ENCODE measurements at places on chromosomes 2 and 18.
A peak's percentile ranks its signal among the peaks of the same experiment; 100 is the strongest.

GRCh38 chr2:120849278-120849677, 113.6 kb downstream of the GLI2 start:
- no peak for DNase-seq
- H3K27ac ChIP-seq, result no peak overlapping the region
- no peaks in the 10 kb centered on the region for H3K4me1 ChIP-seq
- no peak overlapping the region for H3K4me3 ChIP-seq

GRCh38 chr2:237833546-237833945, 25.9 kb upstream of the RAMP1 start:
- H3K27ac ChIP-seq, result no peak overlapping the region
- no peak for DNase-seq
- H3K4me3 ChIP-seq, result no peak overlapping the region
- H3K27me3 ChIP-seq, result no peaks in the 10 kb centered on the region
- no peaks in the 10 kb centered on the region for H3K4me1 ChIP-seq

- peaks cover 80% of the 10 kb centered on the region for H3K27me3 ChIP-seq
- H3K27ac ChIP-seq, result no peak overlapping the region
- DNase-seq, result no peak
Measured at GRCh38 chr2:20670315-20671035, 3.5 kb downstream of the GDF7 start.

DNA sequence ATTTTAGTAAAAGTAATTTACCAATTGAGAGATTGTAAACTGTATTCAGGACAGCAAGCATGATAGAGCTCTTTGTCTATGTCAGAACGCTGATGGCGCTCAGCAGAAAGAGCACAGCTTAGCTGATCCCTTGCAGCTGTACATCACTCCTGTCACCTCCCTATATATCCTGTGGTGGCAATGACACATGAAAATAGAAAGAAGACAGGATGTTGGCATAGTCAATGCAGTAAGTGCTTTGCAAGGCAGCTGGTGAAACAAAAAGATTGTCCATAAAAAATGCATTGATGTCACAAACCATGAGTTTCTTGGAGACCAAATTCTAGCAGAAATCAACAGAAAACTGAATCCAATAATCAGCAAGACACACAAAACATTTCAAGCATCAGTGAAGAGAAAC, 221.5 kb downstream of the RIT2 start:
- H3K27me3 ChIP-seq, result no peaks in the 10 kb centered on the region
- no peak overlapping the region for H3K4me3 ChIP-seq
- no peaks in the 10 kb centered on the region for H3K36me3 ChIP-seq
- no peak for DNase-seq
- H3K27ac ChIP-seq, result no peak overlapping the region

DNA sequence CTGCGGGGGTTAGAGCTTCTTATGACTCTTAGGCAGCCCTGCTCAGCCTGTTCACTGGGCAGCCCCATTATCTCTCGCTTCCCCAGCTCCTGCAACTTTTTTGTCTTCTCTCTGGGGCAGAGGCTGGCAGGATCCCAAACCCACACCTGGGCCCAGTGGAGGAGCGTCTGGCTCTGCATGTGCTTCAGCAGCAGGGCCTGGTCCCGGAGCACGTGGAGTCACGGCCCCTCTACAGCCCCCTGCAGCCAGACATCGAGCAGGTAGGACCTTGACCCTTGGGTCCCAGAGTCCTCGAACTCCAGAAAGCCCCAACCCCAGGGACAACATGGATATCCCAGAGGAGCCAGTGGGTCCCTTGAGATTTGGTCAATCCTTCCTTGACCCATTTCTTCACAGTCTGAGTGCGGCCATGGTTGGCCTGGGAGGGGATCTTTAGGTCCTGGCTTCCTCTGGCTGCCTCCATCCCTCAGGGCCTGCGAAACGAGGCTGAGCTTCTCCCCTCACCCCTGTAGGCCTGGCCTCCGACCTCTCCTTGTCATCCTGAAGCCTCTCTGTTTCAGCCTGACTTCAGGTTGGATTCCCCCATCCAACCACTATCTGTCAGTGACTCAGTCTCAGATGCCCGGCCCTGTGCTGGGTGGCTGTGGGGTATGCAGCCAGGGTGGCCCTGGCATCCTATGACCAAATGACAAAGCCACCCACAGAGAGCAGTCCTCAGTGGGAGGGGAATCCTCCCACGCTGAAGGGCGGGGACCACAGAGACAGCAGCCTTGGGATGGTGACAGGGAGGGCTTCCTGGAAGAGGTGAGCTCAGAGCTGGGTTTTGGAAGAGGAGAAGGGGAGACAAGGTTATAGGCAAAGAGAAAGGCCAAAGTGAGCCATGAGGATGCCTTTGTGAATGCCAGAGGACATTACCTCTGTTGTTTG, 214.2 kb downstream of the DYSF start:
- no peaks in the 10 kb centered on the region for H3K27me3 ChIP-seq
- no peaks in the 10 kb centered on the region for H3K36me3 ChIP-seq
- no peak overlapping the region for H3K4me3 ChIP-seq
- H3K27ac ChIP-seq, result no peak overlapping the region

DNA sequence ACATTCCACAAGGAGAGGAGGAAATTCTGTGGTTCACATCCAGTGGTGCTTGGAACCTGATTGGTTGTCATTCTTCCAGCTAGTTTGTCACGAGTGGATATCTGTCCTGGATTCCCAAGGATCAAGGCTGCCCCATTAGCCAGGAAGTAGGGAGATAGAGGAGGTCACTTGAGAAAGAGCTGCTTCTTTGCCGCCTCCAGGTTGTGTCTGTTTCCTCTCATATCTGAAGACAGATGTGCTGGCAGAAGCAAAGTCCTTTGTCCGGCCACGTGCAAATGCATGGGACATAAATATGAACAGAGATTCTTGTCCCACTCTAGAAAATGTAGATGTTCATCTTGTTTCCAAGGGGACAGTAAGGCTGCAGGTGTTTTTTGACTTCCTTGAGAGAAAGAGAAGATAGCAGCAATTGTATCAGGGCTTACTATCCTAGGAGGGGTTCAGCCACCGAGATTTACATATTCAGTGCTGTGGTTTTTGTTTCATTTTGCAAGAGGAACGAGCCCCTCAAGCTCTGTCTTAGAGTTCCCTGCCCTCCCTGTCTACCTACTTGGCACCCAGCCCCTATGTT, 174.4 kb downstream of the RPIA start:
- peaks cover 30% of the 10 kb centered on the region for H3K27me3 ChIP-seq
- H3K4me3 ChIP-seq, result no peak overlapping the region
- peaks cover 15% of the 10 kb centered on the region for H3K4me1 ChIP-seq
- no peak overlapping the region for H3K27ac ChIP-seq
- DNase-seq, result no peak

GRCh38 chr2:86055314-86055713, 50.4 kb downstream of the POLR1A start:
- no peaks in the 10 kb centered on the region for H3K4me1 ChIP-seq
- peaks cover 89% of the 10 kb centered on the region for H3K36me3 ChIP-seq
- DNase-seq, result no peak
- H3K27me3 ChIP-seq, result no peaks in the 10 kb centered on the region
- H3K27ac ChIP-seq, result no peak overlapping the region

DNA sequence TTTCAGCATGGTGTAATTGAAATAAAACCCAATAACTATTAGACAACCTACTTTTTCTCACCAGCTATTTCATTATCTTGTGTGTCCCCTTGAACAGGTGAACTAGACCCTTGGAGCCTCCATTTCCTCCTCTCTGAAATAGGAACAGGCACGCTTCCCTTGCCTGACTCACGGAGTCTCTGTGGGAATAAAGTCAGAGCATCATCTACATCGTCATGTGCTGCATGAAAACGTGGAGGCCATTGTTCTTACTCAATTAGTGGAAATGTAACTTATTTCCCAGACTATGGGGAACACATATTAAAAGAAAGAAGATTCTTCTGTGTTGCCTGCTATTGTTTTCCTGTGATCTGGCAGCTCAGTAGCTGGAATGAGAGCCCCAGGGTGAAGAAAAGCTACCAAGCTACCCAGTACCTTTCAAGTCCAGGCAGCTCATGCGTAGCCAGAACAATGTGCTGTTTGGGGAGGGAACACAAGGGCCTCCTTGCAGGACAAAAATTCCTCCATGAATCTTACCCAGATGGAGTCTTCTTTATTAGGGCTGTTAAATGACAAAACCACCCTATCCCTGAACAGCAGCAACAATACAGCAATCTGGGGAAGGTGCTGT, 59.8 kb downstream of the SOX11 start:
- H3K4me1 ChIP-seq, result no peaks in the 10 kb centered on the region
- H3K27ac ChIP-seq, result no peak overlapping the region
- peaks cover 2% of the 10 kb centered on the region for H3K27me3 ChIP-seq
- H3K4me3 ChIP-seq, result no peak overlapping the region
- no peaks in the 10 kb centered on the region for H3K36me3 ChIP-seq
- DNase-seq, result no peak

DNA sequence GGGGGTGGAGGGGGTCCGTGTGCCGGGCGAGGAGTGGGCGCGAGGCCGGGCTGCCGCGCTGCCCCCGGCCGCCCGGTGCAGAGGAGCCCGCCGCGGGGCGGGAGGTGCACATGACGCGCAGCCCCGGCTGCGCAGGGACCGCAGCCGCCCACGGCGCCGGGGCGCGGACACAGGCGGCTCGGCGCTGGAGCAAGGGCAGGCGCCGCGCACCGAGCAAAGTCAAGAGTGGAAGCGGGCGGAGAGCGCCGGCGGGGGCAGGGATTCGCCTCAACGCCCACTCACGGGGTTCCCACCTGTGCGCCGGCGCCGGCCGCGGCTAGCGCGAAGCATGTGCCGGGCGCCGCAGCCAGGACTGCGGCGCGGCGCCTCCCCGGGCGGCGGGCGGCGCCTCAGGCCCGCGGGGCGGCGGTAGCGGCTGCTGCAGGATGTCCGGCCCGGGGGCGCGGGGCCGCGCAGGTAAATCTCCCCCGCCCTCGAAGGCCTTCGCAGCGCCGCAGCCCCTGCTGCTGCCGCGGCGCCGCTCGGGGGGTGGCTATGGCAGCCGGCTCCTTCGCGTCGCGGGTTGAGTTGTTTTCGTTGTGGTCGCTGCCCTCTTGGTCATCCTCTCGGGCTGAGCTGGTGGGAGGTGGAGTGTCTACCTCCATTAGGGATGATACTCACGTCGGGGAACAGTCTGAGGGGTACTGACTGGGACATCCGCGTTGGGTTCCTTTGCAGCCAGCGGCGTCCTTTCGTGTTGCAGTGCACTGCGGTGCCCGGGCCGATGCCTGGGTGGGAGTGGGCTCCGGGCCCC, 216.3 kb upstream of the DTNA start:
- peaks cover 31% of the 10 kb centered on the region for H3K27me3 ChIP-seq
- H3K4me3 ChIP-seq, result no peak overlapping the region
- no peak for DNase-seq
- no peaks in the 10 kb centered on the region for H3K36me3 ChIP-seq

DNA sequence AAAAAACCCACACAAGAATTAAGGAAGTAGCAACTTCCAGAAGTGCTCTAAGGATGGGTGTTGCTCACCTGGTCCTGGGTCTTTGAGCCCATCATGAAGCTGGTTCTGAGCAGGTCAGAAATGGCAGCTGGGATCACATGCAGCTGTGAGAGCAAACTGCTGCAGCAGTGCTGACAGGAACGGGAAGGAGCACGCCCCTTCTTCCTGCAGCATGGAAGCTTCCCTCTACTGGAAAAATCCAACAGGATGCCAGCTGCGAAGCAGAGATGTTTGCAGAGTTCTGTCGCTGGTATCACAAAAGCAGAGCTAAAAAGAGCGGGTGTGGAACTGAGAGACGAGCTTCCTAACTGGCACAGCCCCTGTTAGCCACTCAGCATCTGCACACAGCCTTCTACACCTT, 33.7 kb downstream of the EIF4E2 start:
- H3K36me3 ChIP-seq, result peaks cover 56% of the 10 kb centered on the region
- H3K4me3 ChIP-seq, result no peak overlapping the region
- no peaks in the 10 kb centered on the region for H3K27me3 ChIP-seq
- H3K4me1 ChIP-seq, result peaks cover 8% of the 10 kb centered on the region

DNA sequence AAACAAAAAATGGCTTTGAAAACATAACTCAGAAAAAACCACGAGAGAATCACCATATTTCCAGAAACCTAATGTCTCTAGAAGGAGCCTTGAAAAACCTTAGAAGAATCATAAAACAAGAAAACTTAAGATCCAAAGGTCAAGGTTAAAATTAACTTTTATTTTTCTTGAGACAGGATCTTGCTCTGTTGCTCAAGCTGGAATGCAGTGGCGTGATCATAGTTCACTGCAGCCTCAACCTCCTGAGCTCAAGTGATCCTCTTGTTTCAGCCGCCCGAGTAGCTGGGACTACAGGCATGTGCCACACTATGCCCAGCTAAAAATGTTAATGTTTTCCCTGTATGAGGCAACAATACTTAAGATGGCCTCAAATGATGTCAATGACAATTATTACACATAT, 254.2 kb upstream of the SESTD1 start:
- DNase-seq, result no peak
- no peak overlapping the region for H3K4me3 ChIP-seq
- H3K27ac ChIP-seq, result no peak overlapping the region
- H3K4me1 ChIP-seq, result no peaks in the 10 kb centered on the region
- H3K27me3 ChIP-seq, result no peaks in the 10 kb centered on the region
- no peaks in the 10 kb centered on the region for H3K36me3 ChIP-seq

DNA sequence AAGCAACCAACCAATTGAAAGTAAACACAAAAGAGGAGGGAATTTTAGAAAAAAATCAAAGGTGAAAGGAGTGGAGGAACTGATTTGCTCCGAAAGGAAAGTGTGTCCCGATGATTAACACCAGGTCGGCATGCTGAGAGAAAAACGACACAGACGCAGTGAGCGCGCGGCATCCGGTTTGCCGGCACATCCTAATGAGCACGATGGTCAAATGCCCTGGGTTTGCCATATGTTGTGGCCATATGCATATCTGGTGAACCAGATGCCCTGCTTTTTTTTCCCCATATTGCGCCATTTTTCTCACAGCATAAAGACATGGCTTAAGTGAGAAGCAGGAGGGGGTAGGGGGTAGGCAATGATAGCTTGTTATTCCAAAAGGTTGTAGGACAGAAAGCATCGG, 626.7 kb downstream of the BCL11A start:
- H3K4me3 ChIP-seq, result no peak overlapping the region
- no peaks in the 10 kb centered on the region for H3K36me3 ChIP-seq
- no peaks in the 10 kb centered on the region for H3K27me3 ChIP-seq
- DNase-seq, result no peak

GRCh38 chr2:2660789-2661355, 329.8 kb upstream of the MYT1L start:
- H3K4me3 ChIP-seq, result no peak overlapping the region
- H3K27me3 ChIP-seq, result no peaks in the 10 kb centered on the region
- H3K36me3 ChIP-seq, result peaks cover 3% of the 10 kb centered on the region
- H3K27ac ChIP-seq, result no peak overlapping the region
- H3K4me1 ChIP-seq, result peaks cover 12% of the 10 kb centered on the region

- DNase-seq, result no peak
- no peak overlapping the region for H3K4me3 ChIP-seq
- peaks cover 23% of the 10 kb centered on the region for H3K36me3 ChIP-seq
- no peaks in the 10 kb centered on the region for H3K4me1 ChIP-seq
Measured at GRCh38 chr2:24147364-24147763, 24.1 kb downstream of the FAM228B start.

DNA sequence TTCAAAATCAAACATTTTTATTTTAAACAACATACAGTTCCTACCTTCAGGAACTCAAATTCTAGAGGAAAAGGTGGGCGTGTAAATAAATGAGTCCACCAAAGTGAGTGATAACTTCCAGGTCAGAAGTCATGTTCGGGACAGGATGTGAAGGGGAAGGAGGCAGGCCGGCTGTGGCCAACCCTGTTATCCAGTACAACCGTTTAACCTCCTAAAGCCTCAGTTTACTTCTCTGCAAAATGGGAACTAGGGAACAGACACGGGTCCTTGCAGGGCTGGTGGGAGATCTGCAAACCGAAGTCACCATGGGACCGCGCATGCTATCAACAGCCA, 373 bp downstream of the EIPR1 start:
- H3K4me1 ChIP-seq, result peaks cover 42% of the 10 kb centered on the region
- H3K4me3 ChIP-seq, result peak overlapping the region; percentile 99
- no peaks in the 10 kb centered on the region for H3K27me3 ChIP-seq
- peak overlapping the region; percentile 99 for H3K27ac ChIP-seq
